ENCODE measurements at places on chromosomes 12 and 14.
A peak's percentile ranks its signal among the peaks of the same experiment; 100 is the strongest.

GRCh38 chr12:43551971-43552559 is at the start of gene ADAMTS20:
TSS of gene ADAMTS20 (minus strand) at chr12:43552203. CDS start at chr12:43551921, 282 bp downstream.
- DNase-seq: no peak

DNA sequence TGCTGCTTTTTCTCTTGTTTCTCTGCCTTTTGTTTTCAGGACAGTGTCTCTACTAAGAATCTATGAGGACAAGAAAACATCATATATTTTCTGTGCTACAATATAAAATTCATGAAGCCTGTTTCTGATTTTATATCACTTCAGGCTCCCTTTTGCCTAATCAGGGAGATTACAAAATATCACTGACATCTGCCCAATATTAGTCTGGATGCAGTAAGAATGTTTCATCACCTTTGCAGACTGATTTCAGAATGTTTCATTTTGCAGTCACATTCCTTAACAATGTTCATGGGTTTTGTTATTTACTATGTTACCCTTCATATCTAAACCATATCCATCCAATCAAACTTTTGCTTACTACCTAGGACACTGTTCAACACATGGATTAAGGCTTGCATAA is 491 bp upstream of the CLEC6A start:
- DNase-seq: no peak

- DNase-seq: no peak
Measured at GRCh38 chr12:88833641-88834116, 253.4 kb upstream of the KITLG start.

DNA sequence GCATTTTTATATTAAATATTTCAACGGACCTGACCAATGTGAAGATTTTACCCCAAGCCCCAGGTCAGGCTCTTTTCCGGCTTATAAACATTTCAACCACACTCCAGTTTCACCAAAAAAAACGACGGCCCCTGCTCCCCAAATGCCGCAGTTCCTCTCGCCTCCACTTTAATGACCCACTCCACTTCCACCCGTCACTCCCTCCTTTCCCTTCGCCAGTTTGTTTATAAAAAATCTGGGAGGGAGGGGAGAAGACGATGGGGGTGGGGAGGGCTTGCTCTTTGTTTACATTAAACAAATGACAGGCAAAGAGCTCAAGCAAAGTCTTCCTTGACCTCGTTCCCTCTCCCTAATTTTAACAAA is 5.4 kb downstream of the SIX6 start:
- no peak for DNase-seq

DNA sequence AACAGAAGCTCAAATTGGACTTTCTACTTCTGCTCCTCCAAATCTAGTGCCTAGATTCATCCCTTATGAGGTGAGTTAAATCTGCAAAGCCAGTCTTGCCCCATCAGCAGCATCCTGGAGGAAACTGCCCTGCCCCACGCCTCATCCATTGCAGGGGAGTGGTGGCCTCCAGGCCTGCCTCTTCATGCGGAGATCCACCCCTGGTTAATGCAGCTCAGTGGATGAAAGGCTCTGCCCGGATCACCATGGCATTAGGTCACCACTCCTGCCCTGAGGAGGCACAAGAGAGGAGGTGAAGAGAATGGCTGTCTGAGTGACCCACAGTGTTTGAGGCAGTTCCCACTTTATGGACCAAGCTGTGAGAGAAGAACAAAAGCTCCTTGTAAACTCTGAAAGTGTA is 218.1 kb downstream of the C12orf75 start:
- no peak for DNase-seq

DNA sequence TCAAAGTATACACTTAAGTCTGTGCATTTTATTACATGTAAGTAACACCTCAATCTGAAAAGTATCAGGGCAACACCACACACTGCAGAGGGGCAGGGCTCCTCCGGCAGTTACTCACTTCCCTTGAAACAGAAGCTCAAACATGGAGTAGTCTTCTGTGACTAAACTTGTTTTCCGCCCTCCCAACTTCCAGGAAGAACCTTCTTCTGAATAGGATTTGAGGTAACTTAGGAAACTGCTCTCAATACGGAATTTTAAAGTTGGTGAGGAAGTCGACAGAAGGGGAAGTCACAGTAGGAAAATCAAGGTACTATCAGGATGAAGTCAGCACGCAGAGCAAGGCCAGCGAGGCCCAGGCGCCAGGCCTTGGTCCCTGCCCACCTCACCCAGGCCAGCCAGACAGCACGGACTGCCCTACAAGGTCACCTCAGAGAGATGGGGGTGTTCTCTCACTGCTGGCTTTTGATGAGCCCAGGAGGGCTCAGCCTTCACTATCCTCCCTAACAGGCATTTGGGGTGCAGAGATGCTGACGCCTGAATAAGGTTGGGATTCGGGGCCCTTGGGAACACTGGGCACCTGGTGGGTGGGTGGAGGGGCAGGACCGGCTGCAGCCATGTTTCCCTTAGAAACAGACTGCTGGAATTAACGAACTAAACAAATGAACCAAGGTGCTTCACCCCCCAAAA is 5.8 kb downstream of the ANKRD9 start:
- DNase-seq: no peak

DNA sequence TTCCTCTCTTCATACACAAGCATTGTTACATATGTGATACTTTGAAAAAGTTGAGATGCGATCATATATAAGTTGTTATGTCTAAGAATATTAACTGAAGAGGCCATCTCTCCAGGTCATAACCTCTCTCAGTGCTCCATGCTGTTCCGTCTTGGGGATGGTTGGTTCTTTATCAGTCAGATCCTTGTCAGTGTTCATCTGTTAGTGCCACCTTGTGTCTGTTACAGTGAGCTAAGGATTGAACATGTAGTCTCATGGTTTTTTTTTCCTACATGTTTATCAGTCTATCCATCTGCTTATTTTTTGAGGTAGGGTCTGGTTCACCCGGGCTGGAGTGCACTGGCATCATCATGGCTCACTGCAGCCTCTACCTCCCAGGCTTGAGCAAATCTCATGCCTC is 30.5 kb downstream of the EP400 start:
- DNase-seq: no peak

GRCh38 chr12:58761308-58761707 is 159.0 kb downstream of the LRIG3 start:
- no peak for DNase-seq

DNA sequence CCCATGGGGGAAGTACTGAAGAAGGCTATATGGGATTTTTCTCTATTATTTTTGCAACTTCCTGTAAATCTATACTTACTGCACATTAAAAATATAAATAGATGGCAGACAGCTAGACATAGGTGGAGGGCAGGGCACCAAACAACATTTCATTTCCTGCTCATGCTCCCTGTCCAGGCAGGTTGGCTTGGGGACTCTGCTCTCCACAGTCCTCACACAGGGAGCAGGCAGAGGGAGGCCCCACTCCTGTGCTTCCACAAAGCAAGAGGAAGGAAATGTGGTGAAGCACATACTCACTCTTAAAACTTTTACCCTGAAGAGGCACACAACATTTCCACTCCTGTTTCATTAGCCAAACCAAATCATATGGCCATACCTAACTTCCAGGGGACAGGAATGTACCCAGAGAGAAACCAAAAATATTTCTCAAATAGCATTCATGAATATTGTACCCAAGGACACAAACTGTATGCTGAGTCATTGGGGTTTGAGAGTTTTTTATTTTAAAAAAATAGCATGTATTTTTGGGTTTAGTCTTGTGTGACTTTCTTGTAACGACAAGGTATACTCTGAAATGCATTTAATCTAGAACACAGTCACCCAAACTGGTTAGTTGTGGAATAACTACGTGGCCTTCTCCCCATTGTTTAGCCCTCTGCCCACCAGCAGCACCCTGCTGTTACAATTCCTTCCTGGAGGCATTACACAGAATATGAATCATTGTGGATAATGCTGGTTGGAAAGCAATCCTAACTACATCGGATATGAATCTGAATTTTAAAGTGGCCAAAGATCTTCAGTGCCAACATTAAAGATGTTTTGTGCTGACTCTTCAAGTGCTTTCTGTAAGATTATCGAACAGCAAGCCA is 40.9 kb downstream of the RTN1 start:
- peak; percentile 10 for DNase-seq

DNA sequence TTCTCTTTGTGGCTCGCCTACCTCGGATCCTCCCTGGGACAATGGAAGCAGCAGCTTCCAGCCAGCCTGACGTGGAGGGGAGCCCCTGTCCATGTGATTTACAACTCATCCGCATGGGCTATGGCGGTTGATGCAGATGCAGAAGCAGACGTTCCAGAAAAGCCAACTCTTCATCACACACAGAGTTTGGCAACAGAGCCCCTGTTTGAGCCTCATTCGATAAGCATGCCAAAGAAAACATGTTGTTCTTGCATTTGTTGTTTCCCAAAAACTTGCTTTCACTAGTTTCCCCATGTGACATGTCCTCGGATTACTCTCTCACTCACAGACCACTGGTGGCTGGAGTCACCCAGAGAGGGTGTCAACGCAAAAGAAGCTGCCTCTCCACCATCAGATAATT is 16.4 kb upstream of the TC2N start:
- no peak for DNase-seq

DNA sequence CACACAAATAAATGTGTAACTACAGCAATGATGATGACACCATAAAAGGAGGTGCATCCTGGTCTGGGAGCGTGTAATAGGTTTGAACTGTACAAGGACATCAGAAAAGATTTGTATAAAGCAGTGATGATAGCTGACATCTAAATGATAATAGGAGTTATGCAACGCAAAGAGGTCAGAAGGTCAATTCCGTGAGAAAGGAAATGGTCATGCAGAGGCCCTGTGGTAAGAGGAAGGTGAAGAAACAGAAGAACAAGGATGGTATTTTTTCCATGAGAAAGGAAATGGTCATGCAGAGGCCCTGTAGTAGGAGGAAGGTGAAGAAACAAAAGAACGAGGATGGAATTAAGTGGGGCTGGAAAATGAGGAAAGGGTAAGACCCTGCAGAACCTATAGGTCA is 106.7 kb upstream of the TMPO start:
- peak; percentile 47 for DNase-seq

DNA sequence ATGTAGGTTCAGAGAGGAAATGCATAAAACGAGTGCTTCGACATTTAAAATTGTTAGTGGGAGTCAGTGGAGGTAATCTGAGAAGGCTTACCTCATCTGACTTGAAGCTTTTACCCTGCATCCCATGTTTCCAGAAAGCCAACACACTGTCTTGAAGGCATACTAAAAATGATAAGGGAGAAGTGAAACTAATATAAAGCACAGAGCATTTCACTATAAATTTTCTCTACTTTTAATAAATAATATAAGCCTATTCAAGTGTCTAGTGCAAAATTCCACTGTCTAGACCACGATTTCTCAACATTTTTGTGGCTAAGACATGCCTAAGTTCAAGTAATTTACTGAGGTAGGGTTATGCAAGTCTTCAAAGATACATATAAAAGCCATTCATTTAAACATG is 29.1 kb upstream of the CDKL1 start:
- peak; percentile 4 for DNase-seq

- DNase-seq: no peak
Measured at GRCh38 chr14:91288876-91289275, 44.4 kb upstream of the GPR68 start.

DNA sequence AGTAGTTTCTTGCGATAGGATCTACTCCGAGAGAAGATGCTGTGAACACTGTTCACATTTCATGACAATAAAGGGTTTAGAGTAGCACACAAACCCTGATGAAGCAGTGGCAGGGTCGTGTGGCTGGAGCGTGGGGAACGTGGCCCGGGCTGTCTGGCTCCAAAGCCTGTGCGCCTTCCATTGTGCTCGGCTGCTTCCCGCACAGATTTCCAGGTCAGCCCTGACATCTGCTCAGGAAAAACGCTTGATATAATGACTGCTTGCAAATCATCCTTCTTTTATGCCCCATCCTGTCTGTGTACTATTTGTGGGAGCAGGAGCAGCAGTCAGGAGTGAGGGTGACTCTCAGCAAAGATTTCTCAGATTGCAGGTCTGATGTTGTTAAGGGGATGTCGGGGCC is 78.6 kb downstream of the EML1 start:
- DNase-seq: no peak

- DNase-seq: no peak
Measured at GRCh38 chr12:93229494-93230325, 148.0 kb upstream of the NUDT4 start.

- no peak for DNase-seq
Measured at GRCh38 chr12:113022563-113023297, 33.8 kb upstream of the DTX1 start.

GRCh38 chr14:100554082-100554677 is 33.0 kb downstream of the BEGAIN start:
- DNase-seq: peak; percentile 42

DNA sequence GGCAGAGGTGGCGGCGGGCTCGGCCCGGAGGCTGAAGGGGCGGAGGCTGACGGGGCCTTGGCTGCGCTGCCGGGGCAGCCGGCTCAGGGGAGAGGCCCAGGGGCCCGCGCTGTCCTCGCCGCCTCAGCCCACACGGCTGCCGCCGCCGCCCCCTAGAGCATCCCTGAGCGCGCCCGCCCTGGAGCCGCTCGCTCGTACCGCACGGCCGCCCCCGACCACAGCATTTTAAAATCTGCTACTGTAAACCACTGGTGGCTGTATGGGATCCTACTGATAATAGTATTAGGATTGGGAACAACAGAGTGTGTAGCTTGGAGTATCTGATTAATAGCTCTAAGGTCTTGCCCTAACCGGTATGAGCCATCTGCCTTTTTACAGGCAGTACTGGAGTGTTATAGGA is 22.2 kb upstream of the EDDM3A start:
- DNase-seq: no peak

DNA sequence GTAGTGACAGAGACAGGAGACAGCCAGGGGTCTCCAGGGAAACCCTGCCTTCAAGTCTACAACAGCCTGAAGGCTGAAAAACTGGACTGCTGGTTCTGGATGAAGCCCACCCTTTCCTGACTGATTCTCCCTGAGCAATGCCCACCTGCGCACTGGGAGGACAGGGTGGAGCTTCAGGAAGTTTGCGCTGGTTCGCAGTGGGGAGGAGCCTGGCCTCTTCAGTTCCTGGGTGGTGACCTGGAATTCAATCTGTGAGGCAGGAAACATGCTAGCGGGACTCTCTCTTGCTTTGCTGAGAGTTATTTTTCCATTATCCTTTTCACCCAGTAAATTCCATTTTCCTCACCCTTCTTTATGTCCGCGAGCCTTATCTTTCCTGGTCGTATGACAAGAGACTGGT is 600.8 kb downstream of the TRHDE start:
- no peak for DNase-seq

- no peak for DNase-seq
Measured at GRCh38 chr14:75279153-75279762, 630 bp downstream of the FOS start.

GRCh38 chr12:131681257-131681620 is 29.7 kb upstream of the SFSWAP start:
- DNase-seq: no peak

DNA sequence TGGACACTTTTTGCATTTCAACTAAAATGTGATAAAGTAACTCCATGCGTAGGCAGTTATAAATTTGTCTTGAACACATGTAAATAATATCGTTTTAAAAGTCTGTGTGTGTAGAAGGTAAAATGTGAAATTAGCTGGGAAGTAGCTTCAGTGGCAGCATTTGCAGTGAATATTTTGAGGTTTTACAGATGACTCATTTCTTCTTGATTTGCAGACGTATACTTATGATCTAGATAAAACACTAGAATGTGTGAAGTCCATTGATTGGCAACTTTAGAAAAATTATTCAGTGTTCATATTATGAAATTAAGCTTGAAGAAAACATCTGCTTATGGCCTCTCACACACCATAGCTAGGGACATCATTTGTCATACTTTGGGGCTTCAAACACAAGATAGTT is 788.6 kb upstream of the NOVA1 start:
- DNase-seq: no peak

GRCh38 chr12:63940310-63941005 is 96.0 kb downstream of the SRGAP1 start:
- DNase-seq: no peak
